ENCODE measurements at places on chromosomes 6 and 20.

DNA sequence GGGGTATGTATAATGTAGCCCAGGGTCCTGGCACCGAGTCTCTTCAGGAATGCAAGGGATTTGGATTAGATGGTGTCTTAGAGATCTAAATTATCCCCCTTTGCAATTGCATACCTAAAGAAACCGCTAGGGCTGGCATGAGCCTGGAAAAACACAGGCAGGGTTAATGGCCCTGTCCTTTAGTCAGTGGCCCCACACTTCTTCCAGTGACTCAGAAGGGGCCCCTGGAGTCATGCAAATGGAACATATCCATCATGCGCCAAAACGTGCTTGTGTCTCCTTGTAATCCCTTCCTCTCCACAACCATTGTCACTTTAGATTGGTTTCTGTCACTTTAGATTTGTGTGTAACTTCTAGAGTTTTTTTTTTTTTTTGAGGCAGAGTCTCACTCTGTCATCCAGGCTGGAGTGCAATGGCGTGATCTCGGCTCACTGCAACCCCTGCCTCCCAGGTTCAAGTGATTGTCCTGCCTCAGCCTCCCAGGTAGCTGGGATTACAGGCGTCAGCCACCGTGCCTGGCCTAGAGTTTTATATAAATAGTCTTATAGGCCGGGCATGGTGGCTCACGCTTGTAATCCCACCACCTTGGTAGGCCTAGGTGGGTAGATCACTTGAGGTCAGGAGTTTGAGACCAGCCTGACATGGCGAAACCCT lies 8.7 kb upstream of the MYBL2 start:
- DNase-seq: no peak

- DNase-seq: no peak
These were observed 638 bp downstream of the MDN1 start for GRCh38 chr6:89818977-89819335.

GRCh38 chr6:3835055-3835731 lies 14.0 kb upstream of the FAM50B start:
- DNase-seq: no peak

DNA sequence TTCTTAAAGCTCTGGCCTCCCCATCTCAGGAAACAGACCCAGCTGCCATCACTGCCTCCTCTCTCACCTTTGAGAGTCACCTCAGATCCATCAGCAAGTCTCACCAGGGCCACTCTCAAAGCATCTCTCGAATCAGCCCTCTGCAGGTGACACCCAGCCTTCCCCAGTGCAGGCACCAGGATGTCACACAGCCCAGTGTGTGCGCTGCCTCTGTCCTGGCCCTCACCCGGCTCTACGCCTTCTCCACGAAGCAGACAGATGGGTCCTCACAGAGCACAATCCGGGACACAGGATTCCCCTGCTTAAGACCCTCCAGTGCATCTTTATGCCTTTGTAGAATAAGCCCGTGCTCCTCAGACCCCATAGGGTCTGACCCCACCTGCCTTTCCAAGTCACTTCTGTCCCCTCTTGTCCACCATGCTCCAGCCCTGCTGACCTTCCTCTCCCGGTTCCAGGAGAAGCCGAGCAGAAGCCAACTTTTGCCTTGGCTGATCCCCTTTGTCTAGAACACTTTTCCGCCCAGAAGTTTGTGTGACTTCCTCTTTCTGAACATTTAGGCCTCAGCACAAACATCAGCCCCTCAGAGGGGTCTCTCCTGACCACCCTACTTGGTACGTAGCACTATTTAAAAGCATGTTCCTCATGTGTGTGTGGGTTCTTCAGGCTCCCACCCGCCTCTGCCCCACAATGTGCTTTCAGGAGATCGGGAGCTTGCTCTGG lies 60.2 kb downstream of the PSMG4 start:
- DNase-seq: no peak

GRCh38 chr20:50199703-50200102 lies 9.1 kb downstream of the CEBPB start:
- no peak for DNase-seq

- DNase-seq: no peak
These were observed 709.6 kb upstream of the MARCKS start for GRCh38 chr6:113147544-113147943.

- no peak for DNase-seq
These were observed 241.9 kb upstream of the RAB32 start for GRCh38 chr6:146301764-146302163.

- DNase-seq: no peak
These were observed 100.0 kb upstream of the RIPOR2 start for GRCh38 chr6:25035512-25036435.

GRCh38 chr6:26555505-26556262 lies 17.5 kb downstream of the HMGN4 start:
- no peak for DNase-seq

DNA sequence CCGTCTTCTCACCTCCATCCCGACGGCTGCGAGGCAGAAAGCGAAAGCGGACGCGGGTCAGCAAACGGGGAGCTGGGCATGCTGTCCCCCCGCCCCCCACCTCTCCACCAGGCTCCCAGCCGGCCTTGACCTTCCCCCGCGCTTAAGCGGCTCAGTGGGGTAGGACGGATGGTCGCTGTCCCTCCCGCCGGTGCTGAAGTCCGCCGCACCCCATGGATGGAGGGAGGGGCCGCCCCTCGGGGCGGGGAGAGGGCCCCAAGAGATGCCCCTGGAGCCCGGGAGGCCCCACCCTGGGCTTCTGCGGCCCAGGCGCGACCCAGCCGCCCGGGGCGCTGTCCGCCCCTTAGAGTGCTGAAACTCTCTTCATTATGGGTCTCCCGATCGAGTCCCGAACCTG lies at the start of gene KCNB1:
Gene KCNB1, minus strand, starts transcription at position 48 of the 397 bp plus-strand sequence. CDS start 188 bp downstream, outside the sequence.
- DNase-seq: peak; percentile 38

- no peak for DNase-seq
These were observed 73.4 kb upstream of the HTR1B start for GRCh38 chr6:77536701-77537100.

- DNase-seq: no peak
These were observed 1.8 kb upstream of the C6orf163 start for GRCh38 chr6:87342829-87343228.

GRCh38 chr6:56475736-56476457 lies 166.8 kb downstream of the DST start:
- no peak for DNase-seq

DNA sequence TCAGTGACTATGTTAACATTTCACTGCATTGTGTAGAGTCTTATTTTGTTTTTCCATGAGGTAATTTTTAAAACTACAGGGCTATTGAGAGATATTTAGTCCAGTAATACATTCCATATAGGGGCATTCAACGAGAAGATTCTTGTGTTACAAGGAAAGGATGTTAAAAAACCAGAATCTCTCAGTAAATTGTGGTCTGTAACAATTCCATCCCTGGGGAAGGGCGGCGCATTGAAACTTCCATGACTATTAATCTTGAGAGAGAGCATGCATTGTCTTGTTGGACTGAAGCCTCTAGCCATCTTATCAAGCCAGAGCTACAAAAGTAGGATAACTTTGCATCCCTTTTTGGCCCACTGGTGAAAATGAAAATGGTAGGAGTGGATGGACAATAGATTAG lies 119.7 kb downstream of the BCKDHB start:
- DNase-seq: no peak

DNA sequence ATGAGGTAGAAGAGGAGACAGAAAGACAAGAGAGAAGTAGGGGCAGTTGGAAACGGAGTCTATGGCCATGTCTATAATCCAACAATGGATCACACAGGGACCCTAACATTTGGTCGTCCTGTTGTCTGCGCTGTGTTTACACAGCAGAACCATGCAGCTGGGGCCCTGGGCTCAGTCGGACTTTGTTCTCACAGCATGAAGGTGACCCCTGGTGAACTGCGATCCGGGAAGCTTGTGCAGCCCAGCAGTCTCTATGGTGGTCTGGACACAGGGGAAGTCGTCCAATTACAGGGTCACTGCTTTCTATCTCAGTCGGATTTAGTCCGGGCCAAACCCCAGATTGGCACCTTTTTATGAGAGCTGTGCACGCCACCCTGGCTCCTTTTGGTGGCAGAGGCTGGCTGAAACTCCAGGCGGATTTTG lies 153.6 kb downstream of the FOXA2 start:
- DNase-seq: no peak

GRCh38 chr6:82330171-82330804 lies 33.3 kb upstream of the TPBG start:
- no peak for DNase-seq

- DNase-seq: peak; percentile 22
These were observed 97.8 kb downstream of the ANKS1A start for GRCh38 chr6:34986845-34987246.

- no peak for DNase-seq
These were observed 5.7 kb upstream of the TAB2 start for GRCh38 chr6:149311766-149312165.

GRCh38 chr6:93300661-93301060 lies 118.7 kb downstream of the EPHA7 start:
- DNase-seq: no peak

GRCh38 chr6:36685166-36685924 lies 6.8 kb downstream of the CDKN1A start:
- no peak for DNase-seq

GRCh38 chr20:58331961-58332551 lies 22.5 kb downstream of the RAB22A start:
- no peak for DNase-seq

DNA sequence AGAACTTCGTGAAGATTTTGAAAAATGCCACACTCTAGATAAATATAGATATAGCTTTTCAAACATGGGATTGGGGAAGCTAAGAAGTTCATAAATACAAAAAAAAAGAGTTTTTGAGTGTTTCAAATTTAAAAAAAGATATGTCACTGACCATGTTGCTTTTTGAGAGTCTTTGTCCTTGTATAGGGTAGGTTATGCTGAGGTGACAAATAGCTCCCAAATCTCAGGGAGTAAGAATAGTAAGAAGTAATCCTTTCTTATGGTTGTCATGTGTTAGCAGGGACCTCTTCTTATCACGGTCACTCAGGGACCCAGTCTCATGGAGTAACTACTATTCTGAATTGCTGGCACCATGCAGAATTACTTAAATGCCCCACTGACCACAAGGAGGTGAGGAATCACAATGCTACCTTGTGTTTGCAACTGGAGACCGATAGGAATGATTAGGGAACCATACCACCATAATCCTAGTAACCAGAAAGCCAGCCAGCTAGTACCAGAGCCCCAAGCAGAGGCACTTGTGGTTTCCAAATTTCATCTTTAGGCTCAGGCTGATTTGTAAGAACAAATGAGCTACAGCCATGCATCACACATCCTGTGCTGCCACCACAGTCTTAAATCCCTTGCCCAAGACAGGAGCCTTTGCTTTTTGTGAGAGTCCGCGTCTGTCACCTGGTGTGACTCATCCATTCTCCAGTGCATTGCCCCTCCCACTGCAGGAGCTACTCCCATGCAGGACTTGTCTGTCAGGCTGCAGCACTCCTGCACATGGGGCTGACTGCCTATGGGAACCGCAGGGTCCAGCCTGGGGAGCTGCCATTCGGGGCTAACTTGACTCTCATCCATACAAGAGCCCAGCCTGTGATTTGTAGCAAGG lies 42.4 kb upstream of the ADGRF4 start:
- no peak for DNase-seq

- no peak for DNase-seq
These were observed 133.2 kb downstream of the NFATC2 start for GRCh38 chr20:51409192-51409880.

DNA sequence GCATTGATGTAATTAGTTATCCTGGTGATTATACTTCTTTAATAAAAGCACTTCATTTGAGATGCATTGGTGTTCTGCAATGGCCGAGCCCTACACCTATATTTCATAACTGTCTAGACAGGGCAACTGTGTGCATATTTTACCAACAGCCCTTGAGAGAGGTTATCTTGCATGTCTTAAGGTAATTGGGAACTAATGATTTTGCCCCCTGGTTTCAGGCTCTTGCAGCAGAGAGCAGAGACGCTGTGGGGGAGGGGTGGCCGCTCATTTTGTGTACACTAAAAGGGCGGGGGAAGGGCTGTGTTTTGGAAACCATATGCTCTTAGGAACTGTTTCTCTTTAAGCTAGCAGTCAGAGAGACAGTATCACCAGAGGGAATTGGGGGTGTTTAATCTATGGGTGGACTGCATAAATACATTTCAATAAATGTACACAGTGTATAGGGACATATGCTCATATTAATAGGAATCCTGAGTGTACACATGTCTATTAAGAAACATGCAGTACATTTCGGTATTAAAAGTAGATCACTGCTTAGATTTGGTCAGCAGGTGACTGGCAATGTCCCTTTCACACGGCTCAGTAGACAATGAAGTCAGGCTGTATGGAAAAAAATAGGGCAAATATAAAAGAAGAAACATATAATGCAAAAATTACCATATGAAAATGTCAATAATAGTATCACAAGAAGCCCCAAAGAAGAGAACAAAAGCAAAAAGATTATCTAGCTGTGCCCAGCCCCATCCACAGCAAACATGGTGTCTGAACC lies 402.9 kb upstream of the CITED2 start:
- no peak for DNase-seq

DNA sequence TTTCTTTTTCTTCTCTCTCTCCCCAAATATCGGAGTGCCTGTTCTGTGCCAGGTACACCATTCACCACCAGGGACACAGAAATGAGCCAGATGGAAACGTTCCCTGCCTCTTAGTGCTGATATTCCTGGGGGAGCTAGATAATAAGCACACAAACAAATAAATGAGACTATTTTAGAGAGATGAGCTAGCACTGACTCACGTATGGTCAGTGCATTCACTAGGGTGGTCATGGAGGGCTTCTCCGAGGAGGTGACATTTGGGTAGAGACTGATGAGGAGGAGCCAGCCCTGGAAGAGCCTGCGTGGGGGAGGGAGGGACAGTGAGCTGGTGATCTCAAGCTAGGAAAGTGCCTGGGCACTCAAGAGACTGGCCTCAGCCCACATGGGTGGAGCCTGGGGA lies 252.3 kb upstream of the KCNG1 start:
- DNase-seq: no peak

GRCh38 chr6:152680879-152681517 lies 16.7 kb upstream of the MYCT1 start:
- no peak for DNase-seq

DNA sequence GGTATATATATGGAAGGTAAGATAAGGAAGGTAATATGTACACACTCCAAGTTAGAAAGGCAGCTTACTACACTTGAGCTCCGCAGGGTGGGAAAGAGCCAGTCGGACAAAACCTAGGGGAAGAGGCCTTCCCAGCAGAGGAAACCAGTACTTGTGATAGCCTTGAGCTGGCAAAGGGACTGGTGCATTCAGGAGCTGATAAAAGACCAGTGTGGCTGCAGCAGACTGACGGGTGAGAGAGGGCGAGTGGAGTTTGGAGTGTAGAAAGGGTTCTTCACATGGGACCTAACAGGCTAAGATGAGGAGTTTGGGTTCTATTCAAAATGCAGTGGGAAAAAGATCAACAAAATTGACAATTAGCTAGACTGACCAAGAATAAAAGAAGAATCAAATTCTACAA lies 49.3 kb upstream of the KIF13A start:
- no peak for DNase-seq

- DNase-seq: no peak
These were observed 793 bp upstream of the FAM50B start for GRCh38 chr6:3848380-3848779.

DNA sequence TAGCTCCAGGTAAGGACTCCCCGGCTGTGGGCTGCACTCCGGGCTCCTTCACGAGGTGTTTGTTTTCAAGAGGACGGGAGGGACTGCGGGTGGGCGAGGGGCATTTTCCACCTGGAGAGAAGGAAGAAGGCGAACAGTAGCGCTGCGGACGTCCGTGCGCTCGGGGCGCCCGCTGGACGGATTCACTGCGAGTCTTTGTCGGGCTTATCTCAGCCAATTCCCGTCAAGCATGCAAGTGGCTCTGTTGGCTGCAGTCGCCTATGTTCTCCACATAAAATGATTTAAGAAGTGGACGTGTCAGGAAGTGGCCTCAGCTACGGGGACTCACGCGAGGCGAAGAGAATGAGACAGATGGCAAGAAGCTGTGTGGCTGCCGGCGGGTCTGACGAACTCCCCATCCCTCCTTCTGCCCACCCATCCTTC lies 332 bp downstream of the GRIK2 start:
- no peak for DNase-seq
